ENCODE measurements at places on chromosomes 6 and 20.

DNA sequence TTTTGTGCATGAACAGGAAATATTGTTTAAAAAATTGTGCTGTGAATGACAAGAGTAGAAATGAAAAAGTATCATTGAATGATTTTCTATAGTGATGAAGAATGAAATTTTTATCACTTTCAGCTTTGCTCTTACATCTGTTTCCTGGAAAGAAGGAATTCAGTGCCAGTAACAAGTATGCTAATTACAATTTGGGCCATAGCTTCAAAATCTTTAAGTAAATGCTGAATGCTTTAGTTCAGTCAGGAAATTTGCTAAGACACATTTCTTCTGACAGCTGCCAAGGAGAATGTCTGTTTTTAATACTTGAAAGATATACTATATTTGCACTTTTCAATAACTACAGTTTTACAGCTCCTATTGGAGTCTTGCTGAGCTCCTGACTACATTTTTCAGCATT is 203.7 kb upstream of the RSPO3 start:
- no peak for DNase-seq

DNA sequence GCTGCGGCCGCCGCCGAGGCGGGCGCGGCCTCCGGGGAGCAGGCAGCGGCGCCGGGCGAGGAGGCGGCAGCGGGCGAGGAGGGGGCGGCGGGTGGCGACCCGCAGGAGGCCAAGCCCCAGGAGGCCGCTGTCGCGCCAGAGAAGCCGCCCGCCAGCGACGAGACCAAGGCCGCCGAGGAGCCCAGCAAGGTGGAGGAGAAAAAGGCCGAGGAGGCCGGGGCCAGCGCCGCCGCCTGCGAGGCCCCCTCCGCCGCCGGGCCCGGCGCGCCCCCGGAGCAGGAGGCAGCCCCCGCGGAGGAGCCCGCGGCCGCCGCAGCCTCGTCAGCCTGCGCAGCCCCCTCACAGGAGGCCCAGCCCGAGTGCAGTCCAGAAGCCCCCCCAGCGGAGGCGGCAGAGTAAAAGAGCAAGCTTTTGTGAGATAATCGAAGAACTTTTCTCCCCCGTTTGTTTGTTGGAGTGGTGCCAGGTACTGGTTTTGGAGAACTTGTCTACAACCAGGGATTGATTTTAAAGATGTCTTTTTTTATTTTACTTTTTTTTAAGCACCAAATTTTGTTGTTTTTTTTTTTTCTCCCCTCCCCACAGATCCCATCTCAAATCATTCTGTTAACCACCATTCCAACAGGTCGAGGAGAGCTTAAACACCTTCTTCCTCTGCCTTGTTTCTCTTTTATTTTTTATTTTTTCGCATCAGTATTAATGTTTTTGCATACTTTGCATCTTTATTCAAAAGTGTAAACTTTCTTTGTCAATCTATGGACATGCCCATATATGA is 3.2 kb downstream of the MARCKS start:
- DNase-seq, result no peak

- no peak for DNase-seq
Measured at GRCh38 chr20:62617711-62618483, 24.4 kb upstream of the SLCO4A1 start.

DNA sequence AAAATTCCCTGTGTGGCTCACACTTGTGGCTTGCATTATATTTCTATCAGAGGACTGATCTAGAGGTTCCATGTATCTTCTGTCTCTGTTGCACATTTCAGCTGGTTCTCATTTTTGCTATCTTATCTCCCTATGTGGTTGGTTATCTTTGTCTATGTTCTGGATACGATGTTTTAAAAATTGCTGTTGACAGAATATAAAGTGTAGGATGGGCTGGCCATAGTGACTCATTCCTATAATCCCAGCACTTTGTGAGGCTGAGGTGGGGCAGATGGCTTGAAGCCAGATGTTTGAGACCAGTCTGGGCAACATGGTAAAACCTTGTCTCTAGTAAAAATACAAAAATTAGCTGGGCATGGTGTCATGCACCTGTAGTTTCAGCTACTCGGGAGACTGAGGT is 9.9 kb upstream of the ULBP3 start:
- DNase-seq, result peak; percentile 38

DNA sequence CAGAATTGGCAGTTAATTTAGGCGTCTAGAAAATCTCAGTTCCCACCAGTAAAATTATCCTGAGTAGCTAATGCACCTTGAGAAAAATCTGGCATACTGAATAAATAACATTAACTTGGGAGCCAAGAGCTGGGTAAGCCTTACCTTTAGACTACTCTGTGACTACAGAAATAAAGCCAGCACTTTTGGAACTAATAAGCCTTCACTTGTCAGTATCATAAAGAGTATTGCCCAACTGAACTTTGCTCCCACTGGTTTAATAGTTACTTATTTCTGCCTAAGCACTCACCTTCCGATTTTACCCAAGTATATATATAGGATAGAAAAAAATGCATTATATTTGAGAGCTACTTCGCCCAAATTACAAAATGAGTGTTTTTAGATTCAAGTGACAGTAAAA is 10.7 kb downstream of the FAM8A1 start:
- no peak for DNase-seq

GRCh38 chr6:133309579-133309978 is 68.4 kb downstream of the EYA4 start:
- no peak for DNase-seq

DNA sequence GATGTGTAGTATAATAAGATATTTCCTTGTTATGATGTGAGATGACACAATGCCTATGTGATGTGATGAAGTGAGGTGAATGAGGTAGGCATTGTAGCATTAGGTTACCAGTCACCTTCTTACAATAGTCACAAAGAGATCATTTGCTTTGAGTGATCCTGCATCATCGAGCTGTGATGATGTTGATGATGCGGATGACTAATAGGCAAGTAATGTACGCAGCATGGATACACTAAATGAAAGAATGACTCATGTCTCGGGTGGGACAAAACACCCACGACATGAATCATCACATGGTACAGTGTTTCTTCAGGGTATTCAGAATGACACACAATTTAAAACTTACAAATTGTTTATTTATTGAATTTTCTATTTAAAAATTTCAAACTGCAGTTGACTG is 806.3 kb upstream of the GJE1 start:
- peak; percentile 95 for DNase-seq

Measured in retinal pigment epithelial cell (primary cell).